WERI-Rb-1 (cell line): ENCODE measurements at places on chromosomes 6 and 20.

DNA sequence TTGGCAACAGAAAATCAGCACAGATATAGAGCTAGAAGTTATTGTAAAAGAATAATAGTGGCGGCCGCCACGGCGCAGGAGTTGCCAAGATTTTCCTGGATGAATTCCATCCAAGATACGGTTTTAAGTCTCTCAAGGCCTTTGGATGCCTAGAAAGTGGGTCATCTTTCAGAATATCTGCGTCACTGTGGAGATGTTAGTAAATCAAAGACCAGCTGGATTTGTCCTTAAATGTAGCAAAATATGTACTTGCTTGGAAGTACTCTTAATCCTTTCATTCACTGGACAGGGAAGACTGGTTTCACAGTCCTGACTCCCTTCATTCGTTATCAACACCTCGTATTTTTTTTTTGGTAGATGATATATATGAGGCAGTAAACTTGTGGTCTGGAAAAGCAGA lies 83.0 kb downstream of the SLC22A3 start:
- DNase-seq = no peak

GRCh38 chr6:54654381-54654780 lies 192.2 kb upstream of the FAM83B start:
- DNase-seq = no peak

DNA sequence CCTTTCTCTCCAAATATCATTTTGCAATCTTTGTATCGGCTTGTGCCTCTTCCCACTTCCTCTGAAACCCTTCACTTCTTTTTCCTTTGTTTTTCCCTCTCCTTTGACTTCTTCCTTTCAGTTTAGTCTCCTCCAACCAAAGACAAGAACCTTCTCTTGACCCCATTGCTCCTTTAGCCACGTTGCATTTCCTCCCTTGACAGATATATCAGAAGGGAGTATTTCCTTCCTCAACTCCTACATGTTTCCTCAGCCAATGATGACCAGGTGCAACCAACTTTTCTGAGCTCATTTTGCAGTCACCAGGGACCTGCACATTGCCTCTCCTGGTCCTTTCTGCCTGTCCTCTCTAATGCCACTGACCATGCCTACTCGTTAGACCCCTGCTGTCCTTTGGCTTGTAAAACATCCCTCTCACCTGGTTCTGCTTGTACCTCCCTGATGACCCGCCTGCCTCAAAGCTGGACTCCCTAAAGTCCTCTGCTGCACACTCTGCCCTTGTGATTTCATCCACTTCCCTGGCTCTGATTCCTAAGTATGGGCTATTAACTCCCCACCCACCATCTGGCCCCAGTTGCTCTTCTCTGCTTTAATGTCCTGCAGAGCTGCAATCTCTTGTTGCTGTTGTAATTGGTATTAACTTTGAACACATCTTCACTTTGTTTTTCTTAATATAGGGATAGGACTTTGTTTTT lies 27.4 kb downstream of the SLC22A16 start:
- peak; percentile 62 for DNase-seq

- DNase-seq = peak; percentile 60
Observed at GRCh38 chr6:41306187-41306854, 19.8 kb upstream of the TREM1 start.

DNA sequence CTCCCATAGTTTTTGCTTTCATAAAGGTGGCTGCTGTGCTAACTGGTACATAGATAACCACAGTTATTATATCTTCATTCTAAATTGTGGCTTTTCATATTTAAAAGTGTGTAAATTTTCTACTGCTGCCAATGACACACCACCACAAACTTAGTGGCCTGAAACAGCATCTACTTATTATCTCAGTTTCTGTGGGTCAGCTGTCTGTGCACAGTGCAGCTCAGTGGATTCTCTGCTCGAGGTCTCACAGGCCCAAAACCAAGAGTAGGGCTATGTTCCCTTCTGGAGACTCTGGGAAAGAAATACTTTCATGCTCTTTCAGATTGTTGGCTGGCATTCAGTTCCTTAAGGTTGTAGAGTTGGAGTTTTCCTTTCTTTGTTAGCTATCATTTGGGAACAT lies 90.1 kb downstream of the LMBRD1 start:
- DNase-seq = no peak

DNA sequence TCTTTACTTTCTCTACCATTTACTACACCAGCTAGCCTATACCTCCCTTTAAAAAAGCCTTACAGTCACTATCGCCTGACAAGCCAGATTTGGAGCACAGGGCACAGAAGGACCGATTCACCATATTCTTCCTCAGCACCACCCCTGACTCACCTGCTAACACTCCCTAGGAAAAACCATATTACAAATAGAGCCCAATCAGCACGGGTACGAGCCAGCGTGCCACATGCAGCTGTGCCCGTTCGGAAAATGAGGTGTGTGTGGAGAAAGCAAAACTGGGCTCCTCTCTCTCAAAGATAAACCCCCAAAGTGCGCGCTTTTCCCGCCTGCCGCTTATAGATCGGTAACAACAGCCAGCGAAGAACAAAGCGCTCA lies 1.2 kb downstream of the SYNCRIP start:
- DNase-seq = no peak

- DNase-seq = no peak
Observed at GRCh38 chr20:5484926-5485325, 168.2 kb upstream of the PROKR2 start.

DNA sequence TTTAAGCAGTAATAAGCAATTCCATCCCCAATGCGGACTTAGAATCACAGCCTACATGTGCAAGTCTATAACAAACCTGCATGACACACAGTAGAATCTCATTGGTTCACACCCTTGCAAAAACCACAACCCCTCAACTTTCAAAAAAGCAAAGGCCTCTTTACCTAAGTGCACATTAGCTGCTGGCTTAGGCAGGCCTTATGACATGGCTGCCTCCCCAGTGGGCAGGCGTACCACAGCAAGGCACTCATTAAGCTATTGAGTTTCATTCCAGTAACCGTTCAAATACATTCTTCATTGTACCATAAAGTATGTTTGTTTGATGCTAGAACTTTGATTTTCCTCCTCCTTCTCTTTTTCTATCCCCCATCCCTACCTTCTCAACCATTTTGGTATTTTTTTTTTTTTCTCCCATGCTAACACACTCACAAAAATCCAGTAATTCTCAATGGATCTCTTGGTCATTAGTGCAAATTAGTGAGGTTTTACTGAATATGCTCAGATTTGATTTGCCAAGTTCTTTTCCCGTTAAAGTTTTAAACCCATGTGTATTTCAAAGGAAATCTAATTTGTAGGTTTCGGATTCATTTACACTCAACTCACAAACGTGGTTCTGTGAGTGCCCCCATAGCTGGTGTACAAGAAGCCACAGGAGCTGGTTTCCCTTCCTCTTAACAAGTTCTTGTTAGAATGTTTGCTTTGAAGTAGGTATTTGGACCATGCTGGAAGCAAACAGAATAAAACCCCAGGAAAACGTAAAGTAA lies 460.4 kb upstream of the RUNX2 start:
- DNase-seq = no peak

DNA sequence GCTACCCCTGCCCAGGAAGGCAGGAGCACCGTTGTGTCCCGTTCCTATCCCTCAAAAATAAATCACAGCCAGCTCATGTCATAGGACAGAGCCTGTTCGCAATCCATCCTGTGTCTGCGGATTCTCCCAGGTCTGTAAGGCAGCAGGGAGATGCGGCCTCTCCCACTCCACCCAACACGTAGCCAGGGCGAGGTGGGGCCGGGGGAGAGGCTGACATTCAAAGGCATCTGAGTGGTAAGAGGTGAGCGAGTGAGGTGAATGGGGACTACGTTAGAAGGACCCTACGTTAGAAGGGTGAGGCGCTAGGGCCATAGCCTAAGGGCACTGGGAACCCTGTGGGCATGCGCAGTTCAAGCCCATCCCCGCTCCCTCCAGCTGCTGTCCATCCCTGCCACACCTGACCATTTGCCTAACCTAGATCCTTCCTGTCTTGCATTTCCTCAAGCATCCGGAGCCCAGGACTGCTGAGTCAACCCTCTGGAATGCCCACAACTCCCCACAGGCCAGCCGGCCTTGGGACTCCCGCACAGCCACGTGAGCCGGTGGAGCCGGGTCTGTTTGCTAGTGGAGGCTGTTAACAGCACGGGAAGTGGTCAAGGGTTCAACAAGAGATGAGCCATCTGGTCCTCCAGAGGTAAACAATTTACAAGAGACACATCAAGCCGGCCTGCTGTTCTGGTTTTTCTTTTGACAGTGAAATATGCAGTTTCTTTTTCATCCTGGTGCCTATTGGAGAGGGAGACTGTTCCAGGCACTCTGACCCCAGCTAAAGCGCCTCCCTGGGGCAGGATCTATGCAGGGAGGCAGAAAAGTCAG lies 45.9 kb downstream of the RIPOR3 start:
- peak; percentile 37 for DNase-seq

DNA sequence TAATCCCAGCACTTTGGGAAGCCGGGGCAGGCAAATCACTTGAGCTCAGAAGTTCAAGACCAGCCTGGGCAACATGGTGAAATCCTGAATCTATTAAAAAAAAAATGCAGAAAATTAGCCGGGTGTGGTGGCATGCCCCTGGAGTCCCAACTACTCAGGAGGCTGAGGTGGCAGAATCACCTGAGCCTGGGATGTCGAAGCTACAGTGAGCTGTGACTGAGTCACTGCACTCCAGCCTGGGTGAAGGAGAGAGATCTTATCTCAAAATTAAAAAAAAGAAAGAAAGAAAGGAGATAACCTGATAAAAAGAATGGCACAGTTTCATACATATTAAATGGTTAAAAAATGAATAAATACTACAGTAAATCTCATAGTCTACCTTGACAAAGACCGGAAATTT lies 123.6 kb upstream of the TNFAIP3 start:
- no peak for DNase-seq

GRCh38 chr6:106051226-106051625 lies 34.9 kb upstream of the PRDM1 start:
- DNase-seq = no peak
